ENCODE measurements at places on chromosomes 5 and 9.

DNA sequence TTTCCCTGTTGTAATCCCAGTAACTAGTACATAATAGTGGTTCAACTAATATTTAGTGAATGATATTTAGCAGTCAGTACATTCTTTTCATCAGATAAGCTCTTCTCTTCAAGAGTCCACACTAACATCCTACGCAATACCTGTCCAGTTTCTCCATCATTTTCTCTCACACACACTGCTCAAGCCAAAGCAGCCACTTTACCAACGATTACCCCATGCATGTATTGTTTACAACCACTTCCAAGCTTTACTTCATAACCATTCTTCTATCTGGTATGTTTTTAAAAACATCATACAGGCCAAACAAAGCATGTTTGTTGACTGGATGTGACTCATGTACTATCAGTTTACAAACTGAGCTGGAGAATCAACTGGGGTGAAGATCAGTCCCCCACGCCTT, 7.3 kb downstream of the UBTD2 start:
- no peak for DNase-seq

DNA sequence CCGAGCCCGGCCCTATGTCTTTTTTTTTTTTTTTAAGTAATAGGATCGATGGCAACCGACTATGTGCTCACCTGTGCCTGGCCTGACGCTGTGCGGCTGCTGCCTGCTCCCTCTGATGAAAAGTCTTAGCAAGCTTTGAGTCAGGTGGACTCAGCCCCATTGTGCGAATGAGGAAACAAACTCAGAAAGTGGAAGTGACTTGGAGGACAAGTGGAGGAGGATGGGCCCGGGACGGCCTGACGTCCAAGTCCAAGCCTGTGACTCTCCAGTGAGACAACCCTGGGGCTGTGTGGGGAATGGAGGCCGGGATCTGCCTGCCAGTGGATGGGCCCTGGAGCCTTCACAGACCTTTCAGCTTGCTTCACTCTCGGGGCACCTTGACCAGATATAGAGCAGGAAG, 57.9 kb downstream of the EXD3 start:
- no peak for DNase-seq

GRCh38 chr5:2570586-2570985, 180.9 kb downstream of the IRX2 start:
- no peak for DNase-seq

- DNase-seq, result no peak
These were observed 6.4 kb downstream of the FPGS start for GRCh38 chr9:127809002-127809539.

DNA sequence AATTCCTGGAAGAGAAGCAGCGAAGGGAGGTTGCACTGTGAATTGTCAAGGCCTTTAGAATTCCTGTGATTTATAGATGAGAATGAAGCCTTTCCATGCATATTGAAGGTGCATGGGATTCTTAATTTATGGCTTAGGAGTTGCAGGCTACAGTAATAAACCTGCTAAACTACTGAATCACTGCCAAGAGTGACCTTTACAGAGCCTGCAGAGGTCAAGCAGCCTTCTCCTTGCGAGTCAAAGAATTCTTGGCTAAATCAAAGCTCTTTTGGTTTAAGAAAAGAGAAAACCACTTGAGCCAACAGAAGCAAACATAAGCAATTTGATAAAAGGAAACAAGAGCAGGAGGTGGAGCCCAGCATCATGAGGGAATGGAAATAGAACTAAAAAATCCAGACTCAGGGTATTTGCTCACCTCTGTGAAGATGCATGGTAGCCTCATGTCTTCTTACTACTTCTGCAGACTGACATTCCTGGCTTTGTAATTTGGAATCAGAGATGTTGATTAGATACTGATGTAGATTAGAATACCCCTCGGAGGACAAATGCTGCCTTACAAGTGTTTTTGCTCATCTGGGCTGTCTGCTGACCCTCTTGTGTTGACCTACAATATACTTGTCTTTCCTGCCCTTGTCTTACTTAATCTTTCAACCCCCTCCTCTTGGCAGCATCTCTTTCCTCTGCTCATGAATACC, 90.3 kb upstream of the IFNK start:
- DNase-seq, result no peak

GRCh38 chr5:2833556-2833955, 82.1 kb upstream of the IRX2 start:
- no peak for DNase-seq

DNA sequence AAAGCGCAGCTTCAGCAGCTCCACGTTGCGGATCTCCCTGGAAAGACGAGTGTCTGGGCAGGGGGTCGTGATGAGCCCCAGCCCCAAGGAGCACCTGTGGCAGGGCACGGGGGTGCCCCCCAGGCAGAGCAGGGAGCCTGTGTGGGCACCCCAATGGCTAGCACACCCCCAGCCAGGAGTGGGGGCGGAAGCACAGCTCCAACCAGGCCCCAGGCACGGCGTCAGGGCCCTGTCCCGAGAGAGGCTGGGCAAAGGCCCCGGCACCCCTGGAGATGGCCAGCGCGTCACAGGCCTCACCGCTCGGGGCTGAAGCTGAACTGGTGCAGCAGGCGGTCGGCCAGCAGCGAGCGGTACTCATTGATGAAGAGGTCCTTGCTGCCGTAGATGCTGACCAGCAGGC, 7.9 kb downstream of the ANAPC2 start:
- no peak for DNase-seq

DNA sequence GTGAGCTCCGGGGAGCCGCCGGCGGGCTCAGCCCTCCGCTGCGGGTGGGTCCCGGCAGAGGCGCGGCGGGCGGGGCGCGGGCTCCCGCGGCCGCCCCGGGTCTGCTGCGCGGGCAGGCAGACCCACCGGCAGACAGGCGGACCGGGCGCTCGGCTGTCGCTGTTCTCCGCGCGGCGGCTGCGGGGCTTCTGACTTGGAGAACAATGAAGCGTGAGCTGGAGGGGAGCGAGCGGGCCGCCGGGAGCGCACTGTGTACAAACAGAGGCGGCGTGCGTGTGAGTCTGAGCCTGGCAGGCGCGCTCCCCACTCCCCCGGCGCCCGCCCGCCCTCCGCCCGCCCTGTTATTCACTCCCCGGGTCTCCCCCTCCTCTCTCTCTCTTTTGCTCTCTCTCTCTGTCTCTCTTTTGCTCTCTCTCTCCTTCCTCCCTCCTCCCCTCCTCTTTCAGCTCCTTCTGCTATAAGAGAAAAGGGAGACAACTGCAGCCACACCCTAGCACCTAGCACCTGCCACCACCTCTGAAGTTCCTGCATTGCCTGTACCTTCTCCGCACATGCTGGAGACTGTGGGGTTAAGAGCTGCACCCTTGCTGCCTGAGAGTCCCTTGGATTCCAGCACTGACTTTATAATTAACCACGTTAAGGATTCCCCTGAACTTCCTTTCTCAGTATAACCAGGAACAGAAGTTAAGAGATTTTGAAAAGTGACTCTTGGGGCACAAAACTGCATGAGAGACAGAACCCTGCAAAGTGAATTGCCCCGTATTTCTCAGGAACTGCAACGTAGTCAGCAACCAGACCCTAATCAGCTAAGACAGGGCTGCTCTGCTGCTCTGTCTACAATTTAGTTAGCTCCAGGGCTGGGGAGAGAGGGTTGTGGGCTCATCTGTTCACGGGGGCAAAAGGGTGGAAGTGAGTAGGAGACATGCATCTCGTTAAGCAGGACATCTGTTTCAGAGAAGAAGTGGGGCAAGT, at the start of gene EDIL3:
Gene EDIL3, minus strand, starts transcription at position 277 of the 972 bp plus-strand sequence. CDS start 506 bp downstream, outside the sequence.
- peak; percentile 64 for DNase-seq

DNA sequence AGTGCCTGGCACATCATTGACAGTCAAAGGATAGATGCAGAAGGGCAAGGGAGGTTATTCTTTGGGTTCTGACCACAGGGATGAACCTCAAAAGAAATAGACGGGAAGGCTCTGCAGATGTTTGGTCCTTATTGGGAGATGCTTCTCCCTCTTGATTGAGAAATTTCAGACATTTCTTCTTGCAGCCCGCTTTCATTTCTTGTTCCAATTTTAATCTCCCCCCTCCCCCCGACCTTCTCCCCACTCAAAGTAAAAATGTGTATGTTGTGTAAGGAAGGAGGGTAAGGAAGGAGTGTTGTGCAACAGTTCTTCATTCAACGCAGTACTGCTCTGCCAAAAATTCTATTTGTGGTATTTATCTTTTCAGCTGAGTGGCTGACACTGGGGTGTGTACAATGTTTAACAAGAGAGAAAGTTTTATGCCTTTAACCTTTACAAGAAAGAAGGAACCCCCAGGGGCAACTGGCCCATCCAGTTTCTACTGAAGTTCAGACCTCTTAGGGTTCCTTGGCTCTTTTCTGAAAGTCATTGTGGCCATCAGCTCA, 46.3 kb upstream of the TNFSF15 start:
- DNase-seq, result peak; percentile 90

- peak; percentile 98 for DNase-seq
These were observed 128.9 kb upstream of the TARS1 start for GRCh38 chr5:33311893-33312292.

DNA sequence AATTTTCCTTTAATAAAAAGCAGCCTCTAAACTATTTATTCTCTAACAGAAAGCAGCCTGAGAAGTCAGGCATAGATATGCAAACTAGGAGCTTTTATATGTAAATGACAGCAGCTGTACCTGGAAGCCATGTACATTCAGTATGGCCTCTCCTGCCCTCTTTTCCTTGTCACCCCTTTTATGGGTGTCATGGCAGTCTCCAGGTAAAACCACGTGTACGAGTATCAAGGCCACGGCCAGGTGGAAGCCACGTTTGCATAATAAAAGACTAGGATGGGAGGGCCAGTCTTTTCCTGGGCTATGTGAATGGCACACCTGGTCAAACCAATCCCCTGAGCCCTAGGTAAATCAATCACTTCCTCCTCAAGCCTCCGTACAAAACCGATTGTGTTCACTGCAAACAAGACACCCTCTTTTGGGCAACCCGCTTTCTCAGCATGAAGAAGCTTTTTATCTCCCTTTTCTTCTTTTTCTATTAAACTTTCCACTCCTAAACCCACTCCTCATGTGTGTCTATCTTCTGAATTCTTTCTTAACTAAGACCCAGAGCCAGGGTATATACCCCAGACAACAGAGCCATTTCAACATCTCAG, 419.5 kb upstream of the CTNND2 start:
- DNase-seq, result no peak

DNA sequence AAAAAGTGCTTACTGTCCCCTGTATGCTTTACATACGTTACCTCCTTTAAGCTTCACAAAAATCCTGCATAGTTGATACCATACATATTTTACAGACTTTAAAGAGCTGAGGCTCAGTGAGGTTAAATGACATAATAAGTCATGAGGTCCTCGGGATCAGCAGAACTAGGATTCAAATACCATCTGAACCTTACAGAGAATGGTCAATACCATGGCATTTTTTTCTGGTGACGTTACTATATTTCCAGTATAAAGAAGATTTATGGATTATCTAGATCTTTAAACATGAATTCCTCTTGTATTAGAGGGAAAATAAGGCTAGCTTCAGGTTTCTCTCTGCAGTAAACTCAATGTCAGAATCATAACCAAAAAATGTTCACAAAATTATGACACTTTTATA, 153.7 kb upstream of the GPR151 start:
- no peak for DNase-seq

DNA sequence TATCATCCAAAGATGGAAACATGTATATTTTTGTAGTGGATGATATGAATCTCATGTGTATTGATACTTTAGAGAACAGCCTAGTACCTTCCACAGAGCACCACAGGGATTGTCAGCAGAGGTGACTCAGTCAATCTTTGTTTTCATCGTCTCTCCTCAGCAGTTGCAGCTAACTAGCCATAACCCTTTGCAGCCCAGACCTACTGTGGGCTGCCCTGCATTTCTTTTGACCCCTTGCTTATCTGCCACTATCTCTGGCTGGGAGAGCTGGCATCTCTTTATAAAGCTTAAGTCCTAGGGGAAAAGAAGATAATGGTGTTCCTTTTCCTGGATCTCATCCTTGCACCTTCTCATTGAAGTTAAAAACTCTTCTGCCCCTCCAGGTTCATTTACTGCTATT, 28.7 kb downstream of the HMGCR start:
- no peak for DNase-seq

DNA sequence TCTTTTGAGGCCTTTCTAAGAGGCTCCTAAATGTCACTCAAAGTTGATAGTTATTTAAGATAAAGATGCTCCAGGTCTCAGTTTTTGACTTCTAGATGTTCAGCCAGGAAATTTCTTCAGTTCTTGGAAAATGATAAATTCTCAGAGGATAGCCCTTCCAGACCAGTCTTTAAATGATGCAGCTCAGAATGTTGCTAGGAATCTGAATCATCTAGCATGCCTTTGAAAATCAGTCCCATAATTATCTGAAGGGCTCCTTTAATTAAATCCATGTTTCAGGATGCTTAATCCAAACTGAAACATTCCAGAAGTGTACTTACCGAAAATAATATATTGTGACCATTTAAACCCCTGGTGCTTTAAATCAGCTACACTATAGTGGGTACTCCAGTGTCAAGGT, 107.5 kb upstream of the FBN2 start:
- DNase-seq, result peak; percentile 80

DNA sequence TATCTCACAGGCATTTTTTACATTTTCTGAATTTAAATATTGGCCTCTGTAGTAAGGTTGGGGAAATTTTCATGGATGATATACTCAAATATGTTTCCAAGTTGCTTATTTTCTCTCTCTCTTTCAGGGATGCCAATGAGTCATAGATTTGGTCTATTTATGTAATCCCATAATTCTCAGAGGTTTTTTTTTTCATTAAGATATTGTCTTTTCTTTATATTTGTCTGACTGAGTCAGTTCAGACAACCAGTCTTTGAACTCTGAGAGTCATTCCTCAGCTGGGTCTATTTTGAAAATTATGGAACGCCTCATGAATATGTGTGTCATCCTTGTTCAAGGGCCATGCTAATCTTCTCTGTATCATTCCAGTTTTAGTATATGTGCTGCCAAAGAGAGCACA, 223.2 kb downstream of the PCSK1 start:
- DNase-seq, result peak; percentile 94

DNA sequence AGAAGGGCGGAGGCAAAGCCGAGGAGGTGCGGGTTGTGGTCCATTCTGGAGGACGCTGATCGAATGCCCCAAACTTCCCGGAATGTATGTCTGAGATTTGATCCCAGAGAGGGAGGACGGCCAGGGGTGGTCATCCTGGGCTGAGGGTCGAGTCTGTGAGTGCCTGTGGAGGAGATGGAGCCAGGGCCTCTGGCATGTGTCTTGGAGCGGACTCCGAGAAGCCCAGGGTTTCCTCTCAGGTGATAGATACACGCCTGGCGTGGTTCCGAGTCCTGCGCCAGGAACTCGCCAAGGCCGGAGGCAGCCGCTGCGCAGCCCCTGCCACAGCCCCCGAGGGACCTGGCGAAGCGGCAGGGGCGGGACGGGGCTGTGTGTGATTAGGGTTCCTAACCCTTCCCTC, 363 bp downstream of the ZNF454 start:
- DNase-seq, result peak; percentile 14

GRCh38 chr5:137016783-137017324, 482.3 kb downstream of the SPOCK1 start:
- DNase-seq, result no peak

DNA sequence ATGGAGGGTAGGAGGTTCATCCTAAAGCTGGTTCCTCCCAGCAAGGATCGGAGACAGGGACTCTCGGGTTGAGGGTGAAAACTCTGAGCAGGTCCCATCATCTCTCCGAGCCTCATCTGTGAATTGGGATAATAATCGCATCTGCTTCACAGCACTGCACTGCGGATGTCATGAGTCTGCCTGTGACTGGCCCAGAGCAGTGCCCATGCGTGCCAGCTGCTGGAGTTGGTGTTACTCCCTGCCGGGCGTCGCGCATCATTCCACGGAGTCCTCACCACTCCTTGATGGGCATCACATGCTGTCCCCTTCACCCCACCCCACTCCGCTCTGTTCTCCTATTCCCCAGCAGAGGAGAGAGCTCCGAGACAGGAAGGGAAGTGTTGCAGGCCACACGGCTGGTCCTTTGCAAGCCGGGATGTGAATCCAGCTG, 35.1 kb upstream of the ORM1 start:
- DNase-seq, result no peak

GRCh38 chr9:83285445-83286225, 222.7 kb upstream of the RASEF start:
- DNase-seq, result no peak

All from fibroblast of skin of right biceps (primary cell).